ENCODE measurements at places on chromosomes 13 and 19.
A peak's percentile ranks its signal among the peaks of the same experiment; 100 is the strongest.

DNA sequence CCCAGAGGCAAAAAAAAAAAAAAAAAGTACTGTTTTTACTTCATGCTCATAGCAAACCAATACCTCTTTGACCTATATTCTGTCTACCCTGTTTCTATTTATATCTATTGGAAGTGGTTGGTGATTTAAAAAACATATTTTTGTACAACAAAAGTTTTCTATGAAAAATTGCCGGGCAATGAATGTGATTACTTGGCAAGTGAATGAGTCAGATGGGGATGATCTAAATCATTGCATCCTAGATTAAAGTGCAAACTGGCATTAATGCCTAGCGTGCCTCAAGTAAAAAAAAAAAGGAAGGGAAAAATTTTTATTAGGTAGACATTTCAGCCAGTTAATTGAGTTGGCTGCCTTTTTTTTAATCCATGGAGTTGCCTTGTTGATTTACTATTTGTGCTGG is 500.6 kb downstream of the KCTD12 start:
- no peak for DNase-seq

GRCh38 chr19:44745341-44745831 is 3.1 kb upstream of the BCL3 start:
- peak; percentile 70 for DNase-seq

GRCh38 chr13:110006304-110006703 is 219.9 kb upstream of the IRS2 start:
- no peak for DNase-seq

GRCh38 chr13:25783601-25784024 is 268.2 kb downstream of the SHISA2 start:
- DNase-seq = no peak

GRCh38 chr13:46104868-46105267 is at the start of gene CPB2:
Gene CPB2 (minus strand): TSS chr13:46105033. CDS start chr13:46105009, 24 bp downstream.
- DNase-seq = no peak

DNA sequence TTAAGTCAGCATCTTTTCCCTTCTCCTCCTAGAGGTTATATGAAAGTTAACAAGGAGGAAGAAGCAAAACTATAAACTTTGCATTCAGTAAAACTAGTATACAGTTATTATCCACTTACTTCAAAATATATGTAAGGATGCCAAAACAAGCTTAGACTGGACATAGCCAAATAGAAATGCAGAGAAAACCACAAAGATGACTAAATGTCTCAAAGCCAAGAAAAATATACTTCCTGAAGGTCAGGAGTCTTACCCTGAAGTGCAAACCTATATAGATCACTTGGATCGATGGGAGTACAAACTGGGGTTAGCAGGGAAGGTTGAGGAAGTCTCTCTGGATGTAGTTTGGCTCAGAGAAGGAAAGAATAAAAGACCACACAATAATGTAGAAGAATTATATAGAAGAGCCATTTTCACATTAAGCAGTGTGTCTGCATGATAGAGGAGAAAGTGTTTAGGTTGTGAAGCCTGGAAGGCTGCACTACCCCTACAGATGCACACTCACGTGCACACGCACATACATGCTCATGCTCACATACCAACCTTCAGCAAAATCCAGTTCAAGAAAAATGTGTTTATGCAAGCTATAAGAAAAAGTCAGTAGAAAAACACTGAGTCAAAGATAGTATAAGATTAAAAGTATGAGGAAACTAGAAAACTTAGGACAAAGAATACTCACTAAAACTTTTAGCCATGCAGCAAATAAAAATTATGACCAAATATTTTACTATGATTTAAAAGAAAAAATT is 112.1 kb upstream of the RXFP2 start:
- no peak for DNase-seq

DNA sequence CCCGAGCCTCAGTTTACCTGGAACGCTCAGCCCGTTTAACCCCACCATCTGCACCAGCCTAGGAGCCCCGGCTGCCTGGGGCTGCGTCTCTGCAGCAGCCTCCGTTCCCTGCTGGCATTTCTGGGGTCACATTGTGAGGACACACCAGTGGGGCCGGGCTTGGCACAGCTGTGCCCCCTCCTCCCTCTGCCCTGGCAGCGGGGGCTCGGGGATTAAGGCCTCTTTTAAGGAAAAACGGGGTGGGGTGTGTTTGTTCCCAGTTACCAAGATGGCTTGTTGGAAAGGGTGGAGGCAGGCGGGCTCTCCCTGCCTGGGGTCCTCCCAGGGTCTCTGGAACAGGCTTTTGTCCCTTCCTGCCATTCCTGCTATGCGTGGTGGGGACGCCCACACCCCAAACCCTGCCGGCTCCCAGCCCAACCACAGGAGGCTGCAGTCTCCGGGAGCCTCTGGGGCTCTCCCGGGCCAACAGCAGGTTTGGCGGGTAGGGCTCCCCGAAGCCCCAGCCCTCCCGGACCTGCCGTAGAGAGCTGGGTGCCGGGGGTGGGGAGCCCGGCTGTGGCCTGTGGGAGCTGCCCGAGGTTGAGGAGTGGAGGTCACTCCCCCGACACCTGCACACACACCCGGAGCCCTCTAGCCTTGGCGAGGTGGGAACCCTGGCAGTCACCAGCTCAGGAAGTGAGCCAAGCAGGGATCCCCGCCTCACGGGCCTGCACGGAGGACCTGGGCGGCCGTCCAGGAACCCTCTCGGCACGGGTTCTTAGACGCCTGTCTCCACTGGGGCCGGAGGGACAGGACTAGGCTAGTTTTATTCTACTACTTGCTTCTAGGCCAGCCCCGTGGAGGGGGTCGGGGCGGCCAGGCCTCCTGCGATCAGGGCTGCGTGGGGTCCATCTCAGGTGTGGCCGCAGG is 36.9 kb downstream of the GADD45B start:
- DNase-seq = no peak

- DNase-seq = peak; percentile 80
These were observed 76.6 kb downstream of the TNFSF11 start for GRCh38 chr13:42650506-42650905.

GRCh38 chr13:32476021-32476731 is 48.2 kb upstream of the N4BP2L1 start:
- no peak for DNase-seq

DNA sequence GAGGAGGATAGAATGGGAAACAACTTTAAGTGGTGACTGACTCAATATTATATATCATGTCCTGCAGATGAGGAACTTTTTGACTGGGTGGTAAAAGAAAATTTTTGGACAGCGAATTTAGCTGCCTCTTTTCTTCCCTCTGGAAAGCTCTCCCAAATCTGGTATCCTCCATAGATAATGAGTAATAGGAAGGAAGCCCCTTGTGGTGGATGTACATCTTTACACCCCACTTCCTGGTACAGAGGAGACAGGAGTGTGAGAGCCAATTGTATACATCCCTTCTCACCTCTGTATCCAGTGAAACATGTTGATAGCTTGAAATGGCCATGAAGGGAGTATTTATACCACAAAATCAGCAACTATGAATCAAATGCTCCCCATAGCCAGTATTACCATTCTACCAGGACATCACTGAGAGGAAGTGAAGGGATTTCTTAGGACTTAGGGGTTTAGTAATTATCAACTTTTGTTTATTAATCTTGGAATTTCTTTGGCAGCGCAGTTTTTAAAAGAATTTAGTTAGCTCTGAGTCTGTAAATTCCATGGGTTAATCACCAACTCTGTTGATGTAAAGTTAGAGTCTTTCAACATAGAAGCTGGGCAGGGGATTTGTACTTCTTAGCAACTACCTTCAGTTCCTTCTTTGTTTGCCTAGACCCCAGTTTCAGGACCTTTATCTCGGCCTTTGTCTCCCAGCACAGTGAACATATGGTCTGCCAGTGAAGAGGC is 17.0 kb upstream of the TDRD3 start:
- no peak for DNase-seq

- DNase-seq = no peak
These were observed 5.5 kb downstream of the FPR2 start for GRCh38 chr19:51766461-51766860.

- no peak for DNase-seq
These were observed 1.2 kb upstream of the DPY19L3 start for GRCh38 chr19:32404213-32404932.

DNA sequence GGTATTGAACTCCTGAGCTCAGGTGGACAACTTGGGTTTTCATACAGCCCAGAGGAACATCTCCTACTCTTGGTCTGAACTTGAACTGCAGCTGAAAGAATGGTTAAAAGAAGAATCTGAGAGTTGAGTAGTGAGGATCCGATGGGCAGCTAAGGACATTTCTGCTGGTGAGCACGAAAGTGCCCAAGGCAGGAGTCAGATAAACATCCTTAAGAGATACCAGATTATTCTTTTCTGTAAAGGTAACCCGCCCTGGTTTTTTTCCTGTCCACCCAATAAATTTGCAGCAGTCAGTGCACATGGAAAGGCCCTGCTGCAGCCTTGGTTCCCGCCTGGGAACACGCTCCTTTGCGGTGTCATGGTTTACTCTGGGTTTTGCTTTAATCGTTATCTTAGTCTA is 78.4 kb upstream of the ARHGEF7 start:
- no peak for DNase-seq

- DNase-seq = no peak
These were observed 31.6 kb upstream of the GAS6 start for GRCh38 chr13:113895436-113895835.

- no peak for DNase-seq
These were observed 774 bp upstream of the PPP2R1A start for GRCh38 chr19:52188822-52189734.

DNA sequence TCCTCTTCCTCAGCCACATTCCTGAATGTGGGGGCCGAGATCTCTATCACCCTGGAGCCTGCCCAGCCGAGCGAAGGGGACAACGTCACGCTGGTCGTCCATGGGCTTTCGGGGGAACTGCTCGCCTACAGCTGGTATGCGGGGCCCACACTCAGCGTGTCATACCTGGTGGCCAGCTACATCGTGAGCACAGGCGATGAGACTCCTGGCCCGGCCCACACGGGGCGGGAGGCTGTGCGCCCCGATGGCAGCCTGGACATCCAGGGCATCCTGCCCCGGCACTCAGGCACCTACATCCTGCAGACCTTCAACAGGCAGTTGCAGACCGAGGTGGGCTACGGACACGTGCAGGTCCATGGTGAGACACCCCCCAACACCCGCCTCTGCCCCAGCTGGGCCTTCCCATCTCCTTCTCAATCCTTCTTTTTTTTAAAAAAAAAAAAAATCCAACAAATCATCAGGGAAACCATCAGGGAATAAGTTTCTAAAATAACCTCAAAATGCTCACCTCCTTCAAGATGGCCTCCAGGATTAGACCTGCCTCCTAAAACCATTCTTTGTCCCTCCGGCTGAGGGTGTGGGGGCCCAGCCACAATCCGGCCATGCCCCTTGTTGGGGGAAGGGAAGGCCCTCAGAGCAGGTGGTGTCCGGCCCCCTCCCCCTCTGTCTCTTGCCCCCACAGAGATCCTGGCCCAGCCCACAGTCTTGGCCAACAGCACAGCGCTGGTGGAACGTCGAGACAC is 4.6 kb downstream of the CEACAM16 start:
- DNase-seq = no peak

DNA sequence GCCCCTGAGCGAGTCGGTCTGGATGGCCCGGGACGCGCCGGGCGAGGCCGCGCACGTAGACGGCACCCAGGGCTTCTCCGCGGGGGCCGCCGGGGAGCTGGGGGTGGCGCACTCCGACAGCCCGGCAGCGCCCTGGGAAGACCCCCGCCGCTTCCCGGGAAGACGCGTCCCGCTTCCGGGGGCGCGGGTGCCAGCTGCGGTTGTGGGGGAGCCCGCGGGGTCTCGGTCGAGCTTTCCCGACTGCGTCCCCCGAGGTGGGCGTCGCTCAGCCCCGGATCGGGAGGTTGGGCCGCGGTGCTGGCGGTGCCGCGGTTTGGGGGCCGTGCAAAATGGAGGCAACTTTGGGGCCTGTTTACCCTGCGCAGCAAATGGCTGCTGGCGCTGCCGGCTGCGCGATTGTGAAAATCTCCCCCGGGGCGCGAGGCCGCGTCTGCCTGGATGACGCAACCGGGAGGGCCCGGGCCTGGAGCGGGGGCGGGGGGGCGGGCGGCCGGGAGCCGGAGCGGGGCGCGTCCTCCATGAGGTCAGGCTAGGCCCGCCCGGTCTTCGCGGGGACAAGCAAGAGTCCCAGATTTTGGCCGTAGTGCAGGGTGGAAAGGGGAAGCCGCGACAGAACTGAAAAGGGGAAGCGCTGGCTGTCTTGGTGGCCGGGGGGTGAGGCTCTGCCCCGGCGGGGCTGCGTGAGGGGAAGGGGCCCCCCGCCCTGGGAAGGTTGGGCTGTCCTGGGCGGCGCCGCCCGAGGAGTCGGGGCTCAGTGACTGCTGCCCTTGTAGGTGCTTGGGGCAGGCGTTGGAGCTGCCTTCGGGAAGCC is 11.3 kb downstream of the PEAK3 start:
- DNase-seq = peak; percentile 59

- peak; percentile 46 for DNase-seq
These were observed 334.6 kb downstream of the MYO16 start for GRCh38 chr13:108963846-108964600.

DNA sequence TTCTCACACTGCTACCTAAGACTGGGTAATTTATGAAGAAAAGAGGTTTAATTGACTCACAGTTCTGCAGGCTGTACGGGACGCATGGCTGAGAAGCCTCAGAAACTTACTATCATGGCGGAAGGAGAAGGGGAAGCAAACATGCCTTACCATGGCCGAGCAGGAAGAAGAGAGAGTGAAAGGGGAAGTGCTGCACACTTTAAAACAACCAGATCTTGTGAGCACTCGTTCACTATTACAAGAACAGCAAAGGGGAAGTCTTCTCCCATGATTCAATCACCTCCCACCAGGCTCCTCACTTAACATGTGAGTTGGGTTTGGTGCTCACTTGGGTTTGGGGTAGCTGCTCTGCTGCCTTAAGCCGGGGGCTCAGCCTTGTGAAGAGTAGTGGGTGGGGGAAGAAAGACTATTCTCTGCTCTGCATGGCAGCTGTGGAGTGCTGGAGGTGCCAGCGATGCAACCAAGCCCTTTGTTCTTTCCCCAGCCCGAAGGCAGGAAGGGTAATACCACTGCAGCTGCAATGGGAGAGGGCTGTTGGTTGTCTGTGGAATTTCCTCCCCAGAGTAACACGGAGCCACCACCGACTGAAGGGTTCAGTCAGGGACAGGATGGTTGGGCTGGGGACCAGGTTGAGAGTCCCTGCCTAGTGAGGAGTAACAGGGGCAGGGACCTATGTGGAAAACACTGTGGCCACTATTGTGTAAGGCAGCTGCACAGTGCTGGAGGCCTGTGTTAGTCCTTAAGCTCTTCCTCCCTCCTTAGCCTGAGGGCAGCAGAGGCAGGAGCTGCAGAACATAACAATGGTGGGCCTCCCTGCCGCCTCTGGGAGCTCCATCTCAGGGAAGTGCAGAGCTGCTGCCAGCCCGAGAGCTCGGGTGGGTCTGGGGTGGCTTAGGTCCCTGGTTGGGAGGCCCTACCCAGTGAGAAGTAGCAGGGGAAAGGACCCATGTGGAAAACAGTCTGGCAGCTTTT is 1262.5 kb downstream of the EFNB2 start:
- DNase-seq = no peak

- no peak for DNase-seq
These were observed 1316.9 kb downstream of the UQCRFS1 start for GRCh38 chr19:27896091-27896490.
